Temporal lobe (tissue), 4 donors: ENCODE measurements at places on chromosomes 11 and 22. TPM values are rescaled to one million over a fixed set of nuclear protein-coding genes. Genes with fewer than 3 reads are reported as not detected.

PLAAT5 gene
- total RNA-seq = 1.5 TPM

NELL1 gene
- 36.6 TPM for total RNA-seq

UNC93B1 gene
- total RNA-seq = 1.5 TPM

RIC3 gene
- 23.1 TPM for total RNA-seq

TMEM191C gene
- total RNA-seq = 3.2 TPM

FOLR3 gene
- total RNA-seq = not detected

NDUFS8 gene
- total RNA-seq = 34.7 TPM

ACRV1 gene
- total RNA-seq = 0.25 TPM

HDAC10 gene
- total RNA-seq = 20.9 TPM

BTBD18 gene
- total RNA-seq = not detected

OR5AS1 gene
- total RNA-seq = not detected

GPR83 gene
- total RNA-seq = 0.98 TPM

OR6A2 gene
- 0.49 TPM for total RNA-seq

CCDC116 gene
- not detected for total RNA-seq

CRYBB1 gene
- total RNA-seq = 0.74 TPM

RIMBP3C gene
- total RNA-seq = 0.49 TPM

PANX2 gene
- 3.2 TPM for total RNA-seq

GLB1L3 gene
- total RNA-seq = 0.49 TPM

OR5A1 gene
- total RNA-seq = not detected

OR5P2 gene
- total RNA-seq = not detected

CCDC89 gene
- 0.25 TPM for total RNA-seq

BIRC3 gene
- total RNA-seq = 0.74 TPM

OR52N4 gene
- 0.25 TPM for total RNA-seq

SLC25A18 gene
- total RNA-seq = 5.4 TPM

HEPHL1 gene
- total RNA-seq = not detected
